Pons (tissue), 1 donor: ENCODE measurements at places on chromosomes 1 and 21.

DNA sequence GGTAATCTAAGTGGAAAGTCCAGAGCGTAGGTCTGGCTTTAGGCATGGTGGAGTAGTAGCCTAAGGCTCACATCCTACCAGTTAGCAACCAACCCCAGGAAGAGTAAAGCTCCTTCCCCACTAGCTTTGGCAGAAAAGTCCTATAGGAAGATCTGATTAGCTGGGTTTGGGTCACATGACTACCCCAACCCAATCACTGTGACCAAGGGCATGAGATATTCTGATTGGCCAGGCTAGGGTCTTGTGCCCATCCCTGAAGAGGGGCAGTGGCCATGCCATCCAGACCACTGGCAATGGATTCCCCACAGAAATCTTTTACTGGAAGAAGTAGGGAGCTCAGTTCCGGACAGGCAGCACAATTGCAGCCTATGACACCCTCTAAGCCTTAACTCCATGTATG is 58.6 kb upstream of the CD34 start:
- DNase-seq: no peak

GRCh38 chr1:229887043-229887822 is 179.8 kb upstream of the GALNT2 start:
- DNase-seq: peak; percentile 56

DNA sequence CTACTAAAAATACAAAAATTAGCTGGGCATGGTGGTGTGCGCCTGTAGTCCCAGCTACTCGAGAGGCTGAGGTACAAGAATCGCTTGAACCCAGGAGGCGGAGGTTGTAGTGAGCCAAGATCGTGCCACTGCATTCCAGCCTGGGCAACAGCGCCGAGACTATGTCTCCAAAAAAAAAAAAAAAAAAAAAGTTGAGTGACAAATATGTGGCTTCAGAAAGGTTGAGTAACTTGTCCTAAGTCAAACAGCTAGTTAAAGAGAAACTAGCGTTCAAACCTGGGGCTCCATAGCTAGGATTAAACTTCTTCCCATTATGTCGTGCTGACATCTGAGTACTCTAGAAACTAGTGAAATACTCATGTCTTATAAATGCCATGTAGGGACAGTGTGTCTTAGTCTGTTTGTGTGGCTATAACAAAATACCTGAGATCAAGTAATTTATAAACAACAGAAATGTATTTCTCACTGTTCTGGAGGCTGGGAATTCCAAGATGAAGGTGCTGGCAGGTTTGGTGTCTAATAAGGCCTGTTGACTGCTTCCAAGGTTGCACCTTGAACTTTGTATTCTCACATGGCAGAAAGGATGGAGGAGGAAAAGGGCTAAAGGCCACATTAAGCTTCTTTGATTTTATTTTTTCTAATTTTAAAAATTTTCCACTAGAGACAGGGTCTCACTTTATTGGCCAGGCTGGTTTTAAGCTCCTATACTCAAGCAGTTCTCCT is 12.0 kb downstream of the AK4 start:
- DNase-seq: no peak

- peak; percentile 51 for DNase-seq
Measured at GRCh38 chr1:18109756-18110597, 2.4 kb downstream of the IGSF21 start.

- DNase-seq: no peak
Measured at GRCh38 chr1:26429721-26430120, 2.4 kb upstream of the DHDDS start.

DNA sequence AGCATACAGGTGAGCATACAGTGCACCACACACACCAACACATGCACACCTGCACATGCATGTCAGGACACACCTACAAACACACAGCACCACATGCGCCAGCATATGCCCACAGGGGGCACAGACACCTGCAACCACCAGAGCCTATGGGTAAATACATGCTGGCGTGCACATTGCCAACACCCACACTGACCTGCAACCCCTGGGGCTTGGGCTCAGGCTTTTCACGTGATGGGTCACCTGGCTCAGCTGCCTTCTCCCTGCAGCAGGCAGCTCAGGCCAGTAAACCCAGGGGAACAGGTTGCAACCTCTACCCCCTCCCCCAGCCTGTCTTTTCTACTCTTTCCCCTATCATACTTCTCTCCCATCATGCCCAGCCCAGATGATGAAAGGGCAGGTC is 8.1 kb downstream of the CD247 start:
- no peak for DNase-seq

DNA sequence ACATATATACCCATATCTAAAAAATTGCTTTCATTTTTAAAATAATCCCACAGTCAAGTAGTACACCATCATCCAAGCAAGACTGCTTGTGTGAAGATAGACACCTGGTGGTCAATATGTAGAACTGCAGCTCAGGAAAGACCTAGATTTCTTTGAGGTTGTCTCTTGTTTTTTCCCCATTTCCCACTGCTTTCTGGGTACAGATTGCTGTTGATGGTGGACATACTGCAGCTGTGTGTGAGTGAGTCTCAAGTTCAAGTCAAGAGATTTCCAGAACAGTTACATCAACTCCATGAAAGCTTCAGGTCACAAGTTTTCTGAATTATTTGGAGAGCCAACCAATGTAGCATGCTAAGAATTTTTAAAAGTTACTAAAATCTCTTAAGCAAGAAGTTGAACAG is 306.4 kb downstream of the DUSP10 start:
- peak; percentile 82 for DNase-seq

- peak; percentile 89 for DNase-seq
Measured at GRCh38 chr1:183877053-183877720, 72.3 kb downstream of the RGL1 start.

DNA sequence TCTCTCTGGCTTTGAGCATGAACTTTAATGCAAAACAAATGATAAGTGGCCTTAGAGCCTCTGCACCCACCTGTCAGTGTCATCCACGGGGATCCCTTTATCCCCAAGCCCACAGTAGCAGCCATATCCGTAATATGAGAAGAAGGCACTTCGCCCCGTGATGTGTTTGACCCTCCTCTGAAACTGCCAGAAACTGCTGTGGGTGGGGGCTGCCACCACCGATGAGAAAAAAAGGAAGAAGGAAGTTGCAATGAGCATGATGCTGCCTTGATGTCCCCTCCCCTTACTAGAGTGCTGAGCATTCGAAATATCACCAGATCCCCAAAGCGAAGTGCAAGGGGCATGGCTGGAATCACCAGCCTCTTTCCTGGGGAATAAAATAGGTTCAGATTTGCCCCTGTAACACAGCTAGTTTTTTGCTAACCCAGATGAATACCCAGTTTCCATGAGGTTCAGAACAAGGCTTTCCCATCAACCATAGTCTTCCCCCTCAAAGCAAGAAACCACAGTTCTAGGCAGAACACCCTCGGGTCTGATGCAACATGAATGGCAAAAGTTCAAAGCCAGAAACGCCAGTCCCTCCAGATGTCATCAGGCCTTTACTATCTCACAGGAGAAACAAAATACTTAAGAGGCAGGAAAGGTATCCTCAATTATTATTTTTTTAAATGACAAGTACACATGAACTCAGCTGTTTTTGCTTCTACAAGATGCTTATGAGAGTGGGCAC is 10.8 kb upstream of the UBXN10 start:
- DNase-seq: peak; percentile 35

GRCh38 chr1:67713057-67713846 is 28.3 kb downstream of the GADD45A start:
- DNase-seq: no peak

DNA sequence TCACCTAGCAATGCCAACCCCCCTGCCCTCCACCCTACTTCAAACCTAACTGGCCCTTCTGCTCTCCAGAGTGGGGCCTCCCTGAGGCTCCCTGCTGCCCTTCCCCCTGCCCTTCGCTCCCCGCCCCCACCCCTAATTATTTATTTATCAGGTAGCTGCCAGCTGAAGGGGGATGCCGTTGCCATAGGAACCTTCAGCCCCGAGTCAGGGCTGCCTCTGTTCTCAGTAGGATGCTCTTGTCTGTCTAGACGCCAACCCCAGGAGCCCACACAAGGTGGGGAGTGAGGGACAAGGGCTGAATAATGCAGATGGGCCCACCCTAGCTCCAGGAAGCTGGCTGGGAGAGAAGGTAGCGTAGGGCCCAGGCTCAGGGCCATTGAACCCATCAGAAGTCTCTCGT is 41.1 kb downstream of the NKAIN1 start:
- DNase-seq: no peak

DNA sequence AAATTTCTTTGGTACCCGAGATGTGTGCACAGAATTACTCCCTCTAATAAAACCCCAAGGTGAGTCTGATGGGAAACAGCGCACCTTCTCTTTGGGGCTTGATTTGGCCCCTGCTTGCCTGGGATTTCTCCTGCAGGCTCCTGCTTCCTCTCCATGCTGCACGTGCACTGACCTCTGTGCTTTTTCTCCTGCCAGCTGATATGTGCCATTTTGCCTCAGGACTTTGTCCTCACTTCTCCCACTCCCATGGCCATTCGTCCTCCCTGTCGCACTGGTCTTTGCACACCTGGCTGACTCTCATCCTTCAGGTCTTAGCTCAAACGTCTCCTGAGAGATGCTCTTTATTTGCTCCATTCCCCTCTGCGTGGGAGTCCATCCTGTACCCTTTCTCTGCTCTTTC is 1.2 kb downstream of the CBR1 start:
- DNase-seq: no peak

DNA sequence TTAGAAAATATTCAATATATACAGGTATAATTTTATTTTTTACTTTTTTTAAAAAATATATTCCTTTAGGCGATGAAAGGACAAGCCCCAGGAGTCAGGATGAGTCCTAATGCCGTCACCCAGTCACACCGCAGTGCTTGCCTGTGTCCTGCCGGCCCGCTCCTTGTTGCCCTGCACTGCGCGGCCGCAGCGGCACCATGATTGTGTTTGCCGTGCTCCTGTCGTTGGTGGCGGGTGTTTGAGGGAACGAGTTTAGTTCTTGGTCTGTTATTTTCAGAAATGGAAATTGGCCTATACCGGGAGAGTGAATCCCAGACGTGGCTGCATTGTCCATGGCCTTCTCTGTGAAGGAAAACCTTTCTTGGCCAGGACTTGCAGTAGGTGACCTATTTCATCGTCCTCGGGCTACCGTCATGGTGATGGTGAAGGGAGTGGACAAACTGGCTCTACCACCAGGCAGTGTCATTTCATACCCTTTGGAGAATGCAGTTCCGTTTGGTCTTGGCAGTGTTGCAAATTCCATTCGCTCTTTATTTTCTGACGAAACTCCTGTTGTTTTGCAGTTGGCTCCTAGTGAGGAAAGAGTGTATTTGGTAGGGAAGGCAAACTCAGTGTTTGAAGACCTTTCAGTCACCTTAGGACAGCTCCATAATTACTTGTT is 45.9 kb upstream of the CRB1 start:
- no peak for DNase-seq

DNA sequence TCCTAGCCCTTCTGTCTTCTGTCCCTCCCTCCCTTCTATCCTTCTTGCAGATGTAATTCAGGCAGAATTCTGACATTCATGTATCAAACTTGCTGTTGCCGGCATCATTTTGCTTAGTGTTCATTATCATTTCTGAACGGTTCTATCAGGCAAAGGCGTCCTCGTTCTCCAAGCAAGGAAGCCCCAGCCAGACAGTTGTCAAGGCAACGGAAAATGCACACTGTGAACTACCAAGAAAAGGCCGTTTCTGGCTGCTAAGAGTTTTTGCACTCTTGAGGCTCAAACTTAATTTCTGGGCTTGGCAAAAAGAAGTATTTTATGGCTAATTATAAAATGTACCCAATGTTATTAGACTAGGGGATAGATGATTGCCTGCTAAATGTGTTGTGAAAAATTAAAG is 164.7 kb upstream of the KCNJ15 start:
- no peak for DNase-seq

- DNase-seq: no peak
Measured at GRCh38 chr1:55015123-55015522, 16.4 kb downstream of the BSND start.

DNA sequence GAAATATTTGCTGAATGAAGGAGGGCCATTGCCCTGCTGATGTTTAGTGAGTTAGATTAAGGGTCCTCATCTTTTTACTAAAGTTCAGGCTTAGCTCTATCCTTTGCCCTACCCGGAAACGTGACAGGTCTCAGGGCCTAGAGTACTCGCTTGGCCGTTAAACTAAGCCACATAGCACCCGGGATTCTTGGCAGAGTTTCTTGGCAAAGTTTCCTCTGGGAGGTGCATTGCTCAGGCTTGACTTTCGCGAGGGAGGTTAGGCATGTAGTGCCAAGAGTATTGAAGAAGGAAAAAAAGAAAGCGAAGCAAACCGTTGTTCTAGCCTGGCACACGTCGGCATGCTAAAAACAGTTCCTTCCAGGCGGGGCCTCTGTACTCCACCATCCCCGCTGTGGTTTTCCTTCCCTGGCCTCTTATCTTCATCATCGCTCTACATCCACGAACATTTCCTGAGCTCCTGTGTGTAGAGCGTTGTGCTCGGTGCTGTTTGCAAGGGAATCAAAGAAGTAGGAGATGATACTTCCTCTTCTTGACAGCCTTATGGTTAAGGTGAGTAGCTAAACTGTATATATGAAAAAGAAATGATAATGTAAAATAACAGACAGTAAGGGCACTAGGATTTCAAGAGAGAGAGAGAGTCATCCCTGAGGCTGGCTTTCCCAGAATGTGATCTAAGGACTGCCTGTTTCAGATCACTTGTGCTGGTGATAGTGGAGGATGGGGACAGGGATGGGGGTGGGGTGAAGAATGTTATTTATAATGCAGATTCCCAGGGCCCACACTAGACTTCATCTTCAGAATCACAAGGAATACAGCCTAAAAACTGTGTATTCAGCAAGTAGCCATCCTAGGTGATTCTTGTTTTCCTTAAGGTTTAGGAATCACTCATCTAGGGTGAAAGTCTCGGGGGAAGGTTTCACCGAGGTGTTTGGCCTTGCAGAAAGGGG is 18.8 kb downstream of the RNF220 start:
- peak; percentile 80 for DNase-seq

- no peak for DNase-seq
Measured at GRCh38 chr1:16978567-16979474, 1.6 kb downstream of the MFAP2 start.

- peak; percentile 77 for DNase-seq
Measured at GRCh38 chr1:227315629-227316346, 2.5 kb downstream of the CDC42BPA start.

DNA sequence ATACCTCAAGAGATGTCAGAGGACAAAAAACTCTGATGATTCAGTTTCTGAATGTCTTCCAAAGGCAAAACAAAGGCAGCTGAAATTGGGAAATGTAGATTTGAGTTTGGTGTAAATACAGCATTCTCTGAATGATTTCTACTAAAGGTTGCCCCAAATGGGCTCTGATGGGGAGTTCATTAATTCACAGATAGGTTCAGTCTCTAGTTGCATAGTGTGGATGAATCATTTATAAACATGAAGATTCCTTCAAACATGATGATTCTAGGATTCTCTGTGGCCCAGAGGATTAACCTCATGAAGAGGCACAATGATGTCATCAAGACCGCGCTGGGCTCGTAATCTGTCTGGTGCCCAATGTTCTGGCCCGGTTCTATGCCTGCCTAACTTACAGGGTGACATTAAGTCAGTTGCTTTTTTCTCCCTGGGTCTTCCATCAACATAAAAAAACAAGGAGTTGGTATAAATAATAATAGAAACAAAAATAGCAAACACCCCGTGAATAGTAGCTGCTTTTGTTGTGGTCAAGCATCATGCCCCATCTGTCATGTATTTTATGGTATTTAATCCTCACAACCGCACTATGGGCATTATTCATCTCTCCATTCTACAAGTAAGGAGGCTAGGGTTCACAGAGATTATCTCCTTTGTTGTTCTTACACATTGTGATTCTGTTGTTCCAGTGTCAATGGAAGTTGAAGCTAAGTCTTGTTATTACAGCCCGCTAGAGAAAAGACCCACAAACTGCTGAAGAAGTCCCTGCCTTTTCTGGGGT is 509.6 kb upstream of the USP24 start:
- DNase-seq: no peak

- no peak for DNase-seq
Measured at GRCh38 chr1:192937128-192937527, 122.0 kb downstream of the UCHL5 start.
